ENCODE measurements at places on chromosomes 3 and 15. TPM values are rescaled to one million over a fixed set of nuclear protein-coding genes. Genes with fewer than 3 reads are reported as not detected.

LHFPL4 gene
- not detected for total RNA-seq

ADAMTS7 gene
- total RNA-seq: 6.0 TPM

CHRM5 gene
- 0.02 TPM for total RNA-seq

TRH gene
- total RNA-seq: not detected

FRMD5 gene
- 13.2 TPM for total RNA-seq

WDR76 gene
- total RNA-seq: 36.0 TPM

GPR160 gene
- total RNA-seq: 2.7 TPM

HHATL gene
- total RNA-seq: not detected

GOLGA6L22 gene
- total RNA-seq: not detected

- no peak for DNase-seq
These were observed 41.4 kb downstream of the SACM1L start for GRCh38 chr3:45730409-45731154.

DNA sequence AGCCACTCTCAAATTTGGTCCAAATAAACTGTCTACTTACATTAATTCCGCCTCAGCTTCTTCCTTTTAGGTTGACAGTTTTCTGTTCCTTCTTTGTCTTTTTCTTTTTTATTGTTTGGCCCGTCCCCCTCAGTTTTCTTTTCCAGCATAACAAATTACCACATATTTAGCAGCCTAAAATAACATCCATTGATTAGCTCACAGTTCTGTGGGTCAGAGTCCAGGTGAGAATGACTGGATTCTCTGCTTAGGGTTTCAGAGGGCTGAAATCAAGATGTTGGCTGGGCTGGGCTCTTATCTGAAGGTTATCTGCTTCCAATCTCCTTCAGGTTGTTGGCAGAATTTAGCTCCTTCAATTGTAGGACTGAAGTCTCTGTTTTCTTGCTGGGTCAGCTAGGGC, 24.6 kb upstream of the LCTL start:
- no peak for DNase-seq

GRCh38 chr3:32502118-32502945, at the start of gene CMTM6:
Gene CMTM6 (minus strand): TSS chr3:32502852. CDS start chr3:32502745, 107 bp downstream.
- peak; percentile 69 for DNase-seq

DNA sequence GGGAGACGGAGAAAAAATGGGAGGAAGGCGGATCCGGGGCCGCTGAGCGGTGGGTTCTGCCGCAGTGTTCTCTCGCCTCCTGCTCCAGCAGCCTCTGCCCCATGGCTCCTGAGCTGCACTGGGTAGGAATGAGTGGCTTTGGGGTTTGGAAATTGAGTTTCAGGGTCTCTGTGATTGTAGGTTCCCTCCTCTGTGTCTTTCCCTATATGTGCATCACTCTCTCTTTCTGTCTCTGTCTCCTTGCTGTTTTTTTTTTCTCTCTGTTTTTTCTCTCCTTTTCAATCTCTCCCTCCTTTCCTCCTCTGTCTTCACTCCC, 1.9 kb downstream of the GRM7 start:
- no peak for DNase-seq

DNA sequence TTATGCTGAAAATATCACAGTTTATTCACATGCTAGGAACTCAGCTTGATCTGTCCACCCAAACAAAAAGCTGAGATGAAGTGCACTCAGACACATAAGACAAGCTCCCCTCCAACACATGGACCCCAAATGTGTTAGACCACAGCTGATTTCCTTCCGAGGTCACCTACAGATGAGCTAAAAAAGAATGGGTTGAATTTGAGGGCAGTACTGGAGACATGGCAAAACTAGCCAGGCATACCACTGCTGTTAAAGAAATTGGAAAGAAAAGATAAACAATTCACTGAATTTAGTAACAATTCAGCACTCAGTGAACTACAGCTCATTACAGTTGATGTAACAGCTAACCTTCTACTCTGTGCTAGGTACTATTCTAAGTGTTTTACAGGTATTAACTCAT, 15.5 kb downstream of the PARP9 start:
- DNase-seq: no peak

- no peak for DNase-seq
These were observed 3.8 kb upstream of the PPARG start for GRCh38 chr3:12285003-12285555.

GRCh38 chr15:25732191-25732590, 130.9 kb downstream of the ATP10A start:
- no peak for DNase-seq

DNA sequence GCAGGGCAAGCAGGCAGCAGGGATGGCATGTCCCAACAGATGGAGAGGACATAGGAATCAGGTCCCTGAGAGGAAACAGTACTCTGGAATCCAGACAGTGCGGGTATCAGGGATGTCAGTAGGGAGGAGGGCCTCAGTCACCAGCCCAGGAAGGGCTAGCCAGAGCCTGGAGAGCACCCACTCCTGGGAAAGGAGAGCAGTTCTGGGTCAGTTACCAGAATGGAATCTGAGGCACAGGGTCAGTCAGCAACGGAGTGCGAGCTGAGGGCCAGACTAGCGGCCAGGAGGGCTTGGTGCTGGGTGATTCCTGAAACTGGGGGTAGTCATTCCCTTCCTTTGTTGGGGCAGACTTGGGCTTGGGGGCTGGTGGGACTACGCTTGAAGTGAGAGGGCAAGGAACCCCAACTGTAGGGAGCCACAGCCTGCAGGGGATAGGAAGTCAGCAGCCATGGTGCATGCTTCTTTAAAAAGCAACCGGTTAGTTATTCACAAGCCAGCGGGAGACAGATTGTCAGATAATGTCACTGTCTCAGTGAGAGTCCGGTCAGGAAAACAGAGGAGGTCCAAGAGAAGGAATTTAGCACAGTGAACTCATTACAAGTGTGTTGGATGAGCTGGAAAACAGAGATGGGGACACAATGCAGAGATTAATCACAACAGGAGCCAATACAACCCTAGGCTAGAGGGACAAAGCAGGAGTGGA, 27.9 kb downstream of the PLA1A start:
- no peak for DNase-seq

DNA sequence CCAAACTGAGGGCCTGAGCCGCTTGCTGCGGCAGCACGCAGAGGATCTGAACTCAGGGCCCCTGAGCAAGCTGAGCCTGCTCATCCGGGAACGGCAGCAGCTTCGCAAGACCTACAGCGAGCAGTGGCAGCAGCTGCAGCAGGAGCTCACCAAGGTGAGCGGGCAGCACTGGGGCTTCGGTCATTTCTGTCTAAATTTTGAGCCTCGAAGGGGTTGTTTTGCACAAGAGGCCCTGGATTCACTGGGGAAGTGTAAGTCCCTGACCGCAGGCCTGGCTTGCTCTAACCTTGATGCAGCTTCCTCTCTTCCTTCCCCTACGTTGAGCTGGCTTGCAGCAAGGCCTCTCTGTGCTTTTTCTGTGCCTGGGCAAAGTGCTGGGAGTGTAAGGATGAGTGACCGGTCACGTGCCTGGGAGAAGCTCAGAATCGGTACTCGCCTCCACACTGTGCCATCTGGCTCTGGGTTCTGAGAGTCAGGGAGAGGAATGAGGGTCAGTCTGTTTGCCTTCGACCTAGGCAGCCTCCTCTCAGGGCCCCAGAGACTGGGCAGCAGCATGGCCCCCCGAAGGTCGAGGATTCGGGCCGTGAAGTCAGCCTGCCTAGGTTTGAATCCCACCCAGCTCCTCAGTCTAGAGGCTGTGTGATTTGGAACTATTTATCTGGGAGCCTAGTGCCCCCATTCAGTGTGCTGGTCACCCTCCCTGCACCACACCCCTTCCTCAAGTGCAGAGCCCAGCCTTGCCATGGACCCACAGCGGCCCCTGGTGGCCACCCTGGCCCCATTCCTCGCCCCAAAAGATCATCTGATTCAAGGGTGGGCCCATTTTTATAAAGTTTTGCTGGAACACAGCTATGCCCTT, 1.4 kb downstream of the FES start:
- DNase-seq: peak; percentile 46

DNA sequence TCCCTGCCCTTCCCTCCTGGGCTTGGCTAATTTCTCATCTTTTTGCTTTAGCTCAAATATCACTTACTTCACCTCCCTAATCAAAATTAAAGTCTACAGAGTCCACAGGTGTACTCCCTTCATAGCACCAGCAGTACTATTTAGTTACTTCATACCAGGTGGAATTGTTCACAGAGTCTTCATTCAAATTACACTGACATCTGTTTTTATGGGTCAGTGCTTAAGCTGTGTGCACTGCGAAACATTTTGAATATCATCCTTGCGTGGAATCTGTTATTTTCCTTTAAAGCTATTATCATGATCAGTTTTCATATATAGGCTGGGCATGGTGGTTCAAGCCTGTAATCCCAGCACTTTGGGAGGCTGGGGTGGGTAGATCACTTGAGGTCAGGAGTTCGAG, 2.7 kb upstream of the SERF2 start:
- DNase-seq: no peak

DNA sequence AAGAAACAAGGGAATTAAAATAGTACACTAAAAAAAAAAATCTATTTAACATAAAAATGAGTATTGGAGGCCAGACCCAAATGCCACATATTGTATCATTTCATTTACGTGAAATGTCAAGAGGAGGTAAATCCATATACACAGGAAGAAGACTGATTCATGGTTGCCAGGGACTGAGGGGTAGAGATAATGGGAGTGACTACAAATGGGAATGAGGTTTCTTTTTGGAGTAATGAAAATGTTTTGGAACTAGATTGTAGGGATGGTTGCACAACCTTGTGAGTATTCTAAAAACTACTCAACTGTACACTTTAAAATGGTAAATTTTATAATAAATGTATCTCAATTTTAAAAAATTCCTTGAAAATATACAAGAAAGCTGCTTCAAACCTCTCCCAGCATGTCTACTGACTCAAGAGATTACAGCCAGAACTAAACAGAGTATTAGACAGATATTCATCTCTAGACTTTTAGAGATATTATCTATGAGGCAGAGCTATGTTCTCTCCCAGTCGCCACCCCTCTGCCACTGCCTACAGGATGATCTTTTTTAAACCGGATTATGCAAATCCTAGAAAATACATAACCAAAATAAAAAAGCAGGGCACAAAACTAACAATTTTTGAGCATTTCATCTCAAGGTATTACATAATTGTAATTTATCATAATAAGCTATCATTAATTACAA, 6.2 kb downstream of the HLTF start:
- no peak for DNase-seq

GRCh38 chr3:54671511-54671910, 256.3 kb downstream of the LRTM1 start:
- DNase-seq: no peak

DNA sequence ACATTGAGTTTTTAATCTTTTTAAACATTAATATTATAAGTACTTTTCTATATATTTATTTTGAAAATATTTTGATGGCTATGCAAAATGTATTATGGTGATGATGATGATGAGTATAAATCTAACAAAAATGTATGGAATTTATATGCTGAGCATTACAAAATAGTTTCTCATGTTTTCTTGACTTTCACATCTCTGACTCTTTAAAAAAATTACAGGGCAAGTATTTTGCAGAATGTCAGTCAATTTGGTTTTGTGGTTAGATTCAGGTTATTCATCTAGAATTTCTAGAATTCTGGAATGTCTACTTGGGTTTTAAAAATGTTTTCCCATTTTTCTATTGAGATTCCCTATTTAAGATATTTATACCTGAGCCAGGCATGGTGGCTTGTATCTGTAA, 41.7 kb upstream of the ANP32A start:
- no peak for DNase-seq

GRCh38 chr3:71189480-71189879, 394.0 kb downstream of the FOXP1 start:
- peak; percentile 31 for DNase-seq

GRCh38 chr3:165549665-165550064, 287.6 kb downstream of the BCHE start:
- no peak for DNase-seq

DNA sequence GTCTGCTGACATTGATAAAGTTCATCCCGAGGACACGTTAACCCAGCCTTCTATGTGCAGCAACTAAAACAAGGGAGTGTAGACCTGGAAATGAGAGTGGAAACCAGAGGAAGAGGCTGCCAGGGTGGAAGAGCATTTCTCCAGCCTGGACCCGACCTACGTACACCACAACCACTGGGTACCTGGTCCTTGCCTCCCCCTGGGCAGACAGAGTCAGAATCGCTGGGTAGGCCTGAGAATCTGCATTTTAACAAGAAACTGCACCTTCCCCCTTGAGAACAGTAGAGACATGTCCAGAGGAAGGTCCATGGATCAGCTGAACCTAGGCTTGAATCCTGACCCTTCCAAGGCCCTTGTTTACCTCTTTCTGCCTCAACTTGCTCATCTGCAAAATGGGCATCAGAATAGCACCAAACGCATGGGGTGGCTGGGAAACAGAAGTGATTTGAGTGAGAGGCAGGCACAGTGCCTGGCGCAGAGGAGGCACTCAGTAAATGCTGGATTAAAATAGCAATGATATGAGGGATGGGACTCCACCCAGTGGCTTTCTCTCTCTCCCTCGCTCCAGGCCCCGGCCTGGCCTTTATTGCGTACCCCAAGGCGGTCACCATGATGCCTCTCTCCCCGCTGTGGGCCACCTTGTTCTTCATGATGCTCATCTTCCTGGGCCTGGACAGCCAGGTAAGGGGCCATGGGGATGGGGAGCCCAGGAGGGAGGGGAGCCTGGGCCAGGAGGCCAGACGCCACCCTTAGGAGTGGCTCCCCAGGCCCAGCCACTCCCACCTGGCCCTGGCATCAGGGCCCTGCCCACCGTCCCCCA, 66.9 kb upstream of the SLC6A1 start:
- DNase-seq: no peak

DNA sequence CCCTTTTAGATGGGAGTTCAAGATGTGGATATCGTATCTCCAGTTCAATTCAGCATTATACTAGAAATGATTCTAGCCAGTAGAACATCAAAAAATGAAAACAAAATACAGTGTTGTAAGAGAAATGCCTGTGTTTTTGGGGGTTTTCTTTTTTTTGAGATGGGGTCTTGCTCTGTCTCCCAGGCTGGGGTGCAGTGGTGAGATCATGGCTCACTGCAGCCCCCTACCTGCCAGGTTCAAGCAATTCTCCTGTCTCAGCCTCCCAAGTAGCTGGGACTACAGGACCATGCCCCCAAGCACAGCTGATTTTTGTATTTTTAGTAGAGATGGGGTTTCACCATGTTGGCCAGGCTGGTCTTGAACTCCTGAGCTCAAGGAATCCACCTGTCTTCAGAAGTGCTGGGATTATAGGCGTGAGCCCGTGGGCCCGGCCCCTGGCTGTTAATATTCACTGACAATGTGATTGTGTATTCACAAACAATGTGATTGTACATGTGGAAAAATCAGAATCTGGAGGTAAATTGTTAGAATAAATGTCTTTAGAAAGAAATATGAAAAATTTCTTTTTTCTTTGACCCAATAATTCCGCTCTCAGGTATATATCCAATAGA, 59.0 kb downstream of the ARIH1 start:
- no peak for DNase-seq

DNA sequence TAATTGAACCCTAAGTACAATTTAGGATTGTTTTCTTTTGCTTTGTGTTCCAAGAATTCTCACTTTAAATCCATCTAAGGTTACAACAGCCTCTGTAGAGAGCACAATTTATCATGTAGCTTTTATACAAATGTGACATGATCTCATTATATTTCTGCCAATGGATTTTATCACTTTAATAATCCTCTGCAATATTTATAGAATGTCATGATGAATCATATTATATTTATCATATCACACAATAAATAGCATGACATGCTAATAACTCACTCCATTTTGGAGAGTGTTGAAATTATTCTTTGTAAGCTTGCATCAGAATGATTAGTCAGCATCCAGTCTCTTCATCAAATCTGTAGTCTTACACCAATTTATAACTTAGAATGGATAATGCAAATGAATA, 280.6 kb upstream of the ZNF717 start:
- DNase-seq: no peak

All from A172 (cell line).